ENCODE measurements at places on chromosomes 1 and 21.

GRCh38 chr21:27647401-27647800 is 680.5 kb upstream of the ADAMTS5 start:
- DNase-seq: no peak

GRCh38 chr1:8544644-8545043 is 226.7 kb downstream of the SLC45A1 start:
- no peak for DNase-seq

- no peak for DNase-seq
Observed at GRCh38 chr1:172674831-172675613, 16.1 kb downstream of the FASLG start.

DNA sequence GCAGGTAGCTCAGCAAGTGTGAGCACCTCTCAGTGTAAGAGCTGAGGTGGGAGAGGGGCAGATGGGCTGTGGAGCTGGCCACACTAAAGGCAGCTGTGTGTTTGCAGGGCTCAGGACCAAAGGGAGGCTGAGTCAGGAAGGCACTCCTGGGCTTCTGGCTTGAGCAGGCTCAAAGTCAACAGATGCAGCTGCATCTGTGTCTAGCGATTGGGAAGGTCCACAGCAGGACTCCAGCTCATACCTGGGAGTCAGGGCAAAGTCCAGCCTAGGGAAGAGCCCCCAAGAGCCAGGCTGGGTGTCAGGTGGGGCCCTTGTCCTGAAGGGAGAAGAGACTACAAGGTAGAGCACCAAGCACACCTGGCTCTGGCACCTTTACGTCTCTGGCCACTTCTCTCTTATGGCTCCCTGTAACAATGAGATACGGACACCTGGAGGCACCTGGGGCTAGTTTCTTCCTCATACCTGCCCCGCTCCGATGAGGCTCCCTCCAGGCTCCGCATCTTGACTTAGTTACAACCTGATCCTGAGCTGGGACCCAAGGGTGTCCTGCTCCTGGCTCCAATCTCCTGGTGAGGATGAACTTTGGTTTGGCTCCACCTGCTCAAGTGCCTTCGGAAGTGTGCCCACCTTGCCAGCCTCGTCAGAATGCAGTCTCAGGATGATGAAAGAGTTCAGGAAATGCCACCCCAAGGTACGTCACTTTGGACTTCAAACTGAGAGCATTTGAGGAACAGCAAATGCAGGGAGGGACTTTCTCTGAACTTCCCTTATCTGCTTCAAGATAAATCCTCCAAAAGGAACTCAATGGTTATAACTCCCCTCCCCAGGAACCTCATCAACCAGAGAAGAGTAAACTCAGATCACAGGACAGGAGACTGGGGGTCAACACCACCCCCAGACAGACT is 21.5 kb upstream of the SLC2A1 start:
- no peak for DNase-seq

- DNase-seq: no peak
Observed at GRCh38 chr1:207754974-207755700, 3.3 kb downstream of the CD46 start.

Data from HFFc6 (cell line).